Activated naive CD8-positive, alpha-beta T cell treated with anti-CD3 and anti-CD28 coated beads, Interleukin-2, amount 10 ng/mL, durations not matched to agents 7 days and 5 days (primary cell): ENCODE measurements at places on chromosomes 7 and 10.

DNA sequence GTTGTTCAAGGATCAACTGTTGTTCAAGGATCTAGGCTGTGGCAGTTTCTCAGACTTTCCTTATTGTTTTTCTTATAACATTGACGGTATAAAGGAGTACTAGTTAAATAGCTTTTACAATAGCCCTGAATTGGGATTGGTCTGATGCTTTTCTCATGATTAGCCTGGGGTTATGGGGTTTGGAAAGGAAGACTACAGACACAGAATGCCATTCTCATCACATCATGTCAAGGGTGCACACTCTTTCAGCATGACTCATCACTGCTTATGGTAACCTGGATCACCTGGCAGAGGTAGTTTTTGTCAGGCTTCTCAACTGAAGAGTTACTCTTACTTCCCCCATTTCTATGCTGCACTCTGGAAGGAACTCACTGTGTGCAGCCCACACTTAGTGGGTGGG lies 194.2 kb upstream of the NPSR1 start:
- no peak for DNase-seq

GRCh38 chr7:95549818-95550529 lies 46.3 kb downstream of the PDK4 start:
- DNase-seq = no peak

GRCh38 chr10:5991708-5992107 lies 14.4 kb upstream of the IL15RA start:
- DNase-seq = no peak

DNA sequence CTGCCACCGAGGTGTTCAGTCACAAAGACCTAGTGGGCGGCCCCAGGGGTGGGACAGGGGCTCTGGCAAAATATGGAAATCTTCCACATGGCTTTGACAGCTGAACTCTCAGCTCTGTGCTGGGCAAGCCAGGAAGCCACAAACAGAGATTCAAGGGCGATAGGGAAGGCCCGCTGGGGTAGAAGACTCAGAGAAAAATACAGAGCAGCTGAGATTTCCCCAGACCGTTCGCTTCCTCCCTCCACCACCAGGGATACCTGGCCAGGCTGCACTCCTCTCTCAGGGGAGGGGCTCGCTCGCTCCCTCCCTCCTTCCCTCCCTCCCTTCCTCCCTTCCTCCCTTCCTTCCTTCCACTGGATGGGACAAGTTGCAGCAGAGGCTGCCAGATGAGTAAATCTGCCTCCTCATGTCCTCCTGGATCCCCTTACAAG lies 260.5 kb downstream of the PRPF18 start:
- no peak for DNase-seq

DNA sequence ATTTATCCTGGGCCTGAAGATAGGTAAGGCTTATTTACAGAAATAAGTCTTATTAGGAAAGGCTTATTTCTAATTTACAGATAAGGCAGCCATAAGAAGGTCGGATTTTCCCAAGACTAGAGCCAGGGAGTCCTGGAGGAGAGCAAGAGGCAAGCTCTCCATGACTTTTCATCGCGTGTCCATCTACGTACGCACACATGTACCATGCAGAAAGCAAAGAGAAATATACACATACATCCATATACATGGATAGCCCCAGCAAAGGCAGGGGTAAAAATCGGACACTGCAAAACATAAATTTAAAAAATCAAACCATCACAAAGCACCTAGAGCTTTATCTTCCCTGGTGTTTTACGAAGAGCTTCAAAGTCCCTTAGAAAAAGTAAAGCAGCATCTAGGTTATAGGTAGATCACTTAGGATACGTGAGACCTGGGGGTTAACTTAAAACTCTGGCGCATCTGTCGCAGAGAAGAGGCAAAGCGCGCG lies 25.8 kb upstream of the ZRANB1 start:
- no peak for DNase-seq

- DNase-seq = no peak
These were observed 166.2 kb upstream of the ASAH2 start for GRCh38 chr10:50417486-50417885.

DNA sequence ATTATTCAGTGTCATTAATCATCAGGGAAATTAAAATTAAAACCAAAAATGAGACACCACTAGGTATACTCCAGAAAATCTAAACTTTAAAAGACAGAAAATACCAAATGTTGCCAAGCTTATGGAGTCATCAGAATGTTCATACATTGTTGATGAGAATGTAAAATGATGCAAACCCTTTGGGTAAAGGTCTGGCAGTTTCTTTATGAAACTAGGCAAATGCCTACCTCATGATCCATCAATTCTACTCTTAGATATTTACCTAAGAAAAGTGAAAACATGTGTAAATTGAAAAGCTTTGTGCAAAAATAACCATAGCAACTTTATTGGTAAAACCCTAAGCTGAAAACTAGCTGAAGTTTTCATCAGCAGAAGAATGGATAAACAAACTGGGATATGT lies 329.5 kb upstream of the MEOX2 start:
- DNase-seq = no peak

DNA sequence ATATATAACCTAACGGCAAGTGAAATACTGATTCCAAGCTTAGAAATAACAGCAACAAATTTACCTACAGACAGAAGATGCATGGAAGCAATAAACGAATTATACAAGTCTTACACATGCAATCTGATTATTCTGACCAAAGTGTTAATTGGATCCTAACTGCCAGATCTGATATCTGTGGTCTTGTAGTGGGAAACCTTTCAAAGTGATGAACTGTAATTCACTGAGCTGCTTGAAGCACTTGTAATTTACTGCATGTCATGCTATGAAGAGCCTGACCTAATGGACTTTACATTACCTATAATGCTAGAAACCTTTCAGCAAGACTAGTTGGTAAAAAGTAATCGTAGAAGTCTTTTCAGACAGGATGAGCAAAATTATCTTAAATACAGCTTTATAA lies 205.6 kb downstream of the FOXP2 start:
- DNase-seq = no peak

GRCh38 chr7:27605689-27606269 lies 56.9 kb downstream of the HIBADH start:
- no peak for DNase-seq

DNA sequence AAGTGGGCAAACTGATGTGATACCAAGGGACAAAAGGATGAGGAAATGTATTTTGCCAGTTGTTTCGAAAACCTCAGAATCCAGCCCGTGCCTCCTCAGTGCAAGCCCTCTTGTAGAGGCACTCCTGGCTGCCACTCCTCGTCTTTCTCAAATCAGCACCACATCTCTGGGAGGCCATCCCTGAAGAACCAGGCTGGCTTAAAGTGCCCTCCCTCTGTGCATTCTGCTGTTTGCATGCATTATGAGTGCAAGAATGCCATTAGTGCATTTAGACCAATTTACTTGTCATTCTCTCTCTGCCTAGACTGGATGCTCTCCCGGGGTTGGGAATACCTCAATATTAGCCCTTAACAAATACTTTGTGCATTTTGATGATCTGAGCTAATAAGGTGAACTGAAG lies 19.9 kb upstream of the FAM180A start:
- no peak for DNase-seq

DNA sequence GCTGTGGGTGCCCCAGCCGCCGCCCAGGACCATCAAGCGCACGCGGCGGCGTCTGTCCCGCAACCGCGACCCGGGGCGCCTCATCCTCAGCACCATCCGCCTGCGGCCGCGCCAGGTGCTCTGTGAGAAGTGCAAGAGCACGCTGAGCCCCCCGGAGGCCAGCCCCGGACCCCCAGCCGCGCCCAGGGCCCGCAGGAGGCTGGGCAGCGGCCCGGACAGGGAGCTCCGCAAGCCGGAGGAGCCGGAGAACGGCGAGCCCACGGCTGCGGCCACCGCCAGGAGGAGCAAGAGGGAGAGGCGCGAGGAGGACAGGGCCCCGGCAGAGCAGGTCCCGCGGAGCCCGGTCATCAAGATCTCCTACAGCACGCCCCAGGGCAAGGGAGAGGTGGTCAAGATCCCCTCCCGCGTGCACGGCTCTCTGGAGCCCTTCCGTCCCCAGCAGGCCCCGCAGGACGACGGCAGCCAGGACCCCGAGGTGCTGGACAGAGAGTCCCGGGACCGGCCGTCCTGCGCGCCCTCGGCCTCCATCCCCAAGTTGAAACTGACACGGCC lies 8.0 kb downstream of the PWWP2B start:
- DNase-seq = no peak
